ENCODE measurements at places on chromosomes 16 and 17.

DNA sequence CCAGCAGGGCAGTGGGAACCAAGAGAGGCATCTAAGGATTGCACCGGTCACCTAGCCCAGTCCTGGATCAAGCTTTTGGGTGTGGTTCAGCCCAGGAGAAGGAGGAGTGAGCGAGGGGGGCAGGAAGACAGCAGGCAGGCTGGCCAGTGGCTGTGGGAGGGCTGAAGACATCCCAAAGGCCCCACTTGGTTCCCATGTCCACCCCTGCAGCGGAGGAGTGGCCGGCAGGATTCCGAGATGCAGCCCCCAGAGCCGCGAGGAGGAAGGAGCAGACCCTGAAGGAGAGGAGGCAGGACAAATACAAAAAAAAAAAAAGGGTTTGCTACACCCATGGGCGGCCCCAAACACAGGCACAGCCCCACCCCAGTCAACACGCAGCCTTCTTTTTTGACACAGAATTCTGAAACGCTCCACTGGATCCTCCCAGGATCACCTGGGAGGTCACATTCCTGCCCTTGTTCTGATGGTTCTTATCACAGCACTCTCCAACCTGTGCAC is 1.1 kb upstream of the SLC47A2 start:
- no peak for DNase-seq

DNA sequence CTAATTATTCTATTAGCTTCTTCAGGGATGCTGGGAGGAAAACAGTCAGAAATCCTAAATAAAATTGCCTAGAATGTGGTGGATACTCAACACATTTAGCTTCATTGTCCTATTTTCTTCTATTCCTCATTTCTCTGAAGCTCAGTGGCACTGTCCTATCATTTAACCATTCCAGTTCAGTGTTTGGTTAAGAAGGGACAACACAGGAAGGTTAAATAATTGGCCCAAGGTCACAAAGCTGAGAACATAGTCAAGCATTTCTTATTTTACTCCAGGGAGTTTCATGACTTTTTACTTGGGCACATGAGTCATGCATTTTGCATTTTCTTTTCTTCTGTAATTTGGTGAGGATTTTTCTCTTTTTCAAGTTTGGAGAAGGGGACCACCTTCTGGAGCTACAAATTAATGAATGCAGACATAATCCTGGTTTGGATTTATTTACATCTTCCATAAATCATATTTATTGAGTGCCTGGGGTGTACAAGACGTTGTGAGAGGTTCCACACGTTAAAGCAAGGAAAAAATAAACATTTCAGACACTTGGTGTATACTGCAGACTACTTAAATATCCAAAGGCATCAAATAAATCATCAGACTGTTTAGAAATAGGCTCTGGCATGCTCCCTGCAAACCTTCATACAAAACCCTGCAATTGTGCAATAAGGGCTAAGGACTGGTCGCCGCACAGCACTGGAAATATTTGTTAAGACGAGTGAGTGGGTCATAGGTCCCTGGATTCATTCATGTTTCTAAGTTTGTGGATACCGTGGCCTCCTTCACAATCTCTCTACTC is 263.9 kb downstream of the MAF start:
- peak; percentile 47 for DNase-seq

DNA sequence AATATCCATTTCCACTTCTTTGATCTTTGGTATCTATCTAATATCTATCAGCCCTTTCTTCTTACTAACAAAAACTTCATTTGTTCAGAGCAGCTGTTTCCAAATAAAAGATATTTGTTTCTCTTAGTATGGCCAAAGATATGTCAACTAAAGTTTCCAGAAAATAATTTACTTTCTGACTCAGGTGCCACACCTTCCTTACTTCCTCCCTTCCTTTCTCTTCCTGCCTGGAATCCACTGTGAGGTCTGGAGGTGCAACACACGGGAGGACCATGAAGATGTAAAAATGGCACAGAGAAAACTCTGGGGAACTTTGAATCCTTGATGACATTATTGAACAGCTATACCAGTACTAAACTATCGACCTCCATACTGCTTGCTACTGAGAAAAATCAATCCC is 14.0 kb downstream of the MED13 start:
- no peak for DNase-seq

DNA sequence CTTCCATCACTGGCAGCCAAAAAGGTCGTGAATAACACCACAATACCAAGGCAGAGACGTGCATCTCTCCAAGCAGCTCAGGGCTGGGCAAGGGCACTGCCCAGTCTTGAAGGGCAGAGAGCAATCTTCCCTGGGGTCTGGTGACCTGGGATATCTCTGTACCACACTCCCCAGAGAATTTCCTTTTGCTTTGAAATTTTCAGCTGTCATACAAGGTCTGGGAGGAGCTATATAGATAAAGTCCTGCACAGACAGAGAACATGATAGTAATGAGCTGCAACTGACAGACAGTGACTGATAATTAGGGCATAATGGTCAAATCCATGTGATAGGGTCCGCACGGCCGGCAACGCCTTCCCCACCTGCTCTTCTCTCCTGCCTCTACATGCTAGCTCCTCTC is 68.2 kb downstream of the DYNLRB2 start:
- DNase-seq: no peak

GRCh38 chr17:6521586-6521985 is 34.8 kb downstream of the PITPNM3 start:
- no peak for DNase-seq

DNA sequence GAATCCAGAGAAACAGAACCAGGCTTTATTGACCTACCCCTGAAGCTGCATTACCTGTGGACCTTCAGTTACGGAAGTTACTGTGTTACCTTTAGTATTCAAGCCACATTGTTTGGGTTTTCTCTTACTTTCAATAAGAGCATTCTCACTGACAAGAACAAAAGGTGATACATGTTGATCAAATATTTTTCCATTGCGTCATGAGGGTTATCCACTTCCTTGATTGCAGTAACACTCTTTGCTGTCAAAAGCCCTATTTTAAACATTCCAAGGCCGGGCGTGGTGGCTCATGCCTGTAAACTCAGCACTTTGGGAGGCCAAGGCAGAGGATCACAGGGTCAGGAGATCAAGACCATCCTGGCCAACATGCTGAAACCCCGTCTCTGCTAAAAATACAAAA is 28.6 kb upstream of the PAFAH1B1 start:
- DNase-seq: no peak

DNA sequence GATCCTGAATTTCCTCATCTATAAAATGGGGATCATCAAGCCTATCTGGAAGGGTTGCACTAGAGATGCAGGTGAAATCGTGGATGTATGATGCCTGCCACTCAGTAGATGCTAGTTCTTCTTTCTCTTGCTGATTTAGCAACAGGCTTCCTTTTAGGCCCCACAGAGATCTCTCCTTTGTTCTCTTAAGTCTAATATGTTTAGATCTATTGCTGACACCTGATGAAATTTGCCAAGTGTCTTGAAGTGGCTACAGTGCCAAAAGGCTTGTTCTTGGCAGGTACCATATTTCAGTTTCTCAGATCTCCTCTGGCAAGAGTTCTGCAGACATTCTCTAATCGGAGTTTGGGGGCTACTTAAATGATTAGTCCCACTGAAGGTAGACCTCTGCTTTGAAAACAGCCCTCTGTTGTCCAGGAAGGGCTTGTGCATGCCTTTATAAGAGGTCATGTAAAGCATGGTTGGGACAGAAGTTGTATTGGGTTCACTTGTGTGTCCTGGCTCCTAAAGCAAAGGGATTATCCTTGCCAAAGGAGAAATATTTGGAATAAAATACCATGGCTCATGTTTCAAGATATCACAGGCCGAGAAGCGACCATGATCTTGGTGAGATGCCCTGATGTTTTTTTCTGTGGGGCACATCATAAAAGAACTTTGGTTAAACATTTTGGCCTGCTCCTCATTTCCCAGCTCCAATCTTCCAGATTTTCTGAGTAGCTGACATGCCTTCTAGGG is 234.0 kb downstream of the MSI2 start:
- no peak for DNase-seq
